ENCODE measurements at places on chromosomes 1 and 21.

DNA sequence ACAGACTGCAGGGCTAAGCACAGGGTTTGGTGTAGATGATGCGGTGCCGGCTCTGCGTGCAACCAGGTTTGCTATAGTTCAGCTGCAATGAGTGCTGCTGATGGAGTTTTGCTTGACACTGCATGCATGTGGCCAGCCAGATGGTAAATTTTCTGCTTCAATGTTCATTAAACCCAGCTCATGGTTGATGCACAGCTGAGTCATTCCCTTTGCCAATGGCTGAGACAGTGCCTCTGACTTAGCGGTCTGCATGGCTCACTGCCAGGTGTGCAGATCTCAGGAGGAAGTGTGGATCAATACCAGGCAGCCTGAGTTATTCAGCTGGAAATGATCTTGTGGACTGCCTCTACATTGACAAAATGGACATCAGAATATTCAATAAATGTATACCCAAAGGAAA lies 172.7 kb upstream of the ZP4 start:
- DNase-seq, result no peak

DNA sequence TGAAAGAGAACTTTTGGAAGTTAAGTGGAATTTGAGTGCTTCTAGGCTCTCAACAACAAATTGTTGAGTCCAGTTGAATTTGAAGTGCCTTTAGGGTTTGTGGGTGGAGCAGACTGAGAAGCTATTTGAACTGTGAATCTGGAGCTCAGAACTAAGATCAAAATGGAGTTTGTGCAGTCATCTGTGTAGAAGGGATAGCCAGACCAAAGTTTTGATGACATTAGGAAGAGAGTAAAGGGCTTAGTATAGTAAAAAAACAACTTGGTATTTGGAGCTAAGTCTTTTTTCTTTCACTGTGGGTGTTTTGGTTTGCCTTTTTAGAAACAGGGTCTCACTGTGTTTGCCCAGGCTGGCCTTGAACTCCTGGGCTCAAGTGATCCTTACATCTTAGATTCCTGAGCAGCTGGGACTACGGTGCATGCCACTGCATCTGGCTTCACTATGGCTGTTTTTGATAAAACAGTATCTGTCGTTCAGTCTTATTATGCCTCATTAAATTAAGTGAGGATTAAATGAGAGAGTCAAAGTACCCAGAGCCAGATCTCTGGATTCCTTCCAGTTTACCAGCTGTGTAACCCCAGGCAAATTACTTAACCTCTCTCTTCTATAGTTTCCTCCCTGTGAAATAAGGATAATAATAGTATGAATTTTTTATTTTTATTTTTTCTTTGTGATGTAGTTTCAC lies 20.0 kb downstream of the HDAC1 start:
- DNase-seq, result no peak

DNA sequence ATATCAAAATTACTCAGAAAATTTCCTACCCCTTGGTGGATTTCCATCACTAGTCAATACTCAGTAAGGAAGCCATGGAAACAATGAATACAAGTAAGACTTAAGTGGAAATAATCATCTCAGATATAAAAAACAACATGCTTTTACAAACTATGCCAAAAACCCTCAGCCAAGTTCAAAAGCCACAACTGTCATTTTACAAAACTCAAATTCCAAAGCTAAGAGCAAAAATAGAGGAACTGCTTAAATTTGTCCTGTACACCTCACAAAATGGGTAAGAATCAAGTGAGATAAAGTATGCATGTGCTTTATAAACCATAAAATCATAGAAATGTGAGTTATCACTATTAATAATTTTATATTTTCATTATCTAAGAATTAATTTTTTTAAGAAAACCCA lies 9.6 kb downstream of the TMCO1 start:
- no peak for DNase-seq

DNA sequence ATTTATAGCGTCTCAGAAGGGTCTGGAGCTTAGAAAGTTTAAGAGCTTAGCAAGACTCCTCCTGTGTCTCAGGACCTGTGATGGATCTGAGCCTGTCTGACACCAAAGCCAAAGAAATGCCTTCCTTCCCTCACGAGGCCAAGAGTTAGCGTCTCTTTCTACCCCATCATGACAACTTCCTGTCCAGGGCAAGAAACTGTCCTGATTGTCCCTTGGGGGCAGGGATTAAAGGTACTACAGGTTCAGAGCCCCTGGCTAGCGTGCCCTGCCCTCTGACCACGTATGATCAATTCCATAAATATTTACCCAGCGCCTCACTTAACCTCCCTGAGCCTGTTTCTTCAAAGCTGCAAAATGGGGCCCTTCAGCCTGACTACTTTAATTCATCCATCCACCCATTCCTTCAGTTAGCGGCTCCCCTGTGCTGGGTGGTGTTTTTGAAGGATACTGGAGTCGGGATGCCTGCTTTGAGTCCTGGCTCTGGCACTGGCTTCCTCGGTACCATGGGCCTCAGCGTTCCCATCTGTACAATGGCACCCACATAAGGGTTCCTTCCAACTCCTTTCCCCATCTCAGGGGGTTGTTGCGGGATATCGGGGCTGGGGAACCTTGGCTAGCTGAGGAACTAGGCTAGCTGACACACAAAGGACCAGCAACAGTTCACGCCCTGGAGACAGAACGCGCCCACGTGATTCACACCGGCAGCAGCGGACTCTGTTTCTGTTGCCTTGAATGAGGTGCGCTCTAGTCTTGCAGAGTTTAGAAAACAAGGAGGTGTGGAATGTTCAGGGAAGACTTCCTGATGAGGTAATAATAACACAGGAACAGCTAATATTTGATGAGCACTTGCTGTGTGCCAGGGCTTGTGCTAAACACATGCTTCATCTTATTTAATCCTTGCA lies 23.0 kb upstream of the EPHA2 start:
- no peak for DNase-seq

DNA sequence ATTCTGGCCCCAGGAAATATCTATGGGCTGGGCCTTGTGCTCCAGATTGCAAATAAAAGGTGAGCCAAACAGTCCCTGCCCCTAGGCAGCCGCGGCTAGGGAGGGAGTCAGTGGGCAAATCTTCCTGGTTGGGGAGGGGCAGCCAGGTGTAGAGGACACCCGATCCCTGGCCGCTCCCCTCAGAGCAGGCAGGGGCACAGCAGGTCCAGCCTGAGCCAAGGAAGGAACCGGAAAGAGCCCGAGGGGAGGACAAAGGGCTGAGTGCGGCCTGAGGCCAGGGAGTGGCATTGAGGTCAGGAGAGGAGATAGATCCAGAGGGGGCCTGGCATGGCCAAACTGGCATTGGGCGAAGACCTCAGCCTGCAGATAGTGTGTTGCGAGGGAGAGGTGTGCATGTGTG lies 36.6 kb upstream of the ARF1 start:
- DNase-seq, result no peak

Measured in T-helper 17 cell (primary cell).